ENCODE measurements at places on chromosomes 2 and 18. TPM values are rescaled to one million over a fixed set of nuclear protein-coding genes. Genes with fewer than 3 reads are reported as not detected.

DNA sequence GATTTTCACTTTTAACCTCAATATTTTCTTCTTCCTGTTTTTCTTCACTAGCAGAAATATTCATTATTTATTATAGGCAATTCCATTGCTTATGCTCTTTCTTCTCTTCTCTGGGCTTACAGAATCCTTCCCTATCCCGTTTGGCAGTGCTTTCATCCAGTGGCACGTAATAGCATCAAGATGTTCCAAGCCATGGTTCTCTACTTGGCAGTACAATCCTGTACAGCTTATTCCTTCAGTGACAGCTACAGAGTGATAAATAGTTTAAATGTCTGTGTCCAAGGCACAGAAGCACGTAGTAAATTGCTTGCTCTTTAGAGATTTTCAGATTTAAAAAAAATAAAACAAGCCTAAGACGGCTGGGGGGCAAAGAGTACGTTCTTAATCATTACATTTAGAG is 1964.3 kb downstream of the SUCLG1 start:
- DNase-seq = no peak
- no peaks in the 10 kb centered on the region for H3K4me1 ChIP-seq
- no peaks in the 10 kb centered on the region for H3K27me3 ChIP-seq
- H3K27ac ChIP-seq = no peak overlapping the region
- no peak overlapping the region for H3K4me3 ChIP-seq

GRCh38 chr2:241473399-241473798 is 35.0 kb downstream of the STK25 start:
- DNase-seq = no peak
- no peaks in the 10 kb centered on the region for H3K4me1 ChIP-seq
- H3K4me3 ChIP-seq = no peak overlapping the region
- H3K27ac ChIP-seq = no peak overlapping the region
- H3K27me3 ChIP-seq = no peaks in the 10 kb centered on the region

DNA sequence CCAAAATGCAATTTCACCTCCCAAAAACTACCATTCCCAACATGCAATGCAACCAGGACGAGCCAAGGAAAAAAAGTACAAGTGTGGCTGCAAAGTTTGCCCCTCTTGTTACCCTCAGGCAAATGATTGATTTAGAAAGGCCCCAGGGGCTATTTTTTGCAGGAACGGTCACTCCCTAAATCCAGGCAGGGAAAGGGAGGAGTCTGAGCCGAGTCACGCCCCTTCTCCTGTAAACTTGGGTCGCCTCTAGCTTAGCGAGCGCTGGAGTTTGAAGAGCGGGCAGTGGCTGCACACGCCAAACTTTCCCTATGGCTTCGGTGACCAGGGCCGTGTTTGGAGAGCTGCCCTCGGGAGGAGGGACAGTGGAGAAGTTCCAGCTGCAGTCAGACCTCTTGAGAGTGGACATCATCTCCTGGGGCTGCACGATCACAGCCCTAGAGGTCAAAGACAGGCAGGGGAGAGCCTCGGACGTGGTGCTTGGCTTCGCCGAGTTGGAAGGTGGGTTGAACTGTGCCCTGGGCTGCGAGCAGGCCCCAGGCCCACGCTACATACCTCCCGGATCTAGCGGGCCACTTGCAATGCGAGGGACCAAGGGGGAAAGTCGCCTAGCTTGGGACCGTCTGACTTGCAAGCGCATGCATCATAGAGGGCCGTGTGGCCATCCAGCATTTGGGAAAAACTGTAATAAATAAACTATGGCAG is at the start of gene GALM:
GALM (plus strand) TSS at position 261 of the 702 bp plus-strand sequence; CDS start at position 309, 48 bp downstream.
- H3K36me3 ChIP-seq = no peaks in the 10 kb centered on the region
- H3K4me1 ChIP-seq = peaks cover 9% of the 10 kb centered on the region
- no peaks in the 10 kb centered on the region for H3K27me3 ChIP-seq
- DNase-seq = peak; percentile 97

DNA sequence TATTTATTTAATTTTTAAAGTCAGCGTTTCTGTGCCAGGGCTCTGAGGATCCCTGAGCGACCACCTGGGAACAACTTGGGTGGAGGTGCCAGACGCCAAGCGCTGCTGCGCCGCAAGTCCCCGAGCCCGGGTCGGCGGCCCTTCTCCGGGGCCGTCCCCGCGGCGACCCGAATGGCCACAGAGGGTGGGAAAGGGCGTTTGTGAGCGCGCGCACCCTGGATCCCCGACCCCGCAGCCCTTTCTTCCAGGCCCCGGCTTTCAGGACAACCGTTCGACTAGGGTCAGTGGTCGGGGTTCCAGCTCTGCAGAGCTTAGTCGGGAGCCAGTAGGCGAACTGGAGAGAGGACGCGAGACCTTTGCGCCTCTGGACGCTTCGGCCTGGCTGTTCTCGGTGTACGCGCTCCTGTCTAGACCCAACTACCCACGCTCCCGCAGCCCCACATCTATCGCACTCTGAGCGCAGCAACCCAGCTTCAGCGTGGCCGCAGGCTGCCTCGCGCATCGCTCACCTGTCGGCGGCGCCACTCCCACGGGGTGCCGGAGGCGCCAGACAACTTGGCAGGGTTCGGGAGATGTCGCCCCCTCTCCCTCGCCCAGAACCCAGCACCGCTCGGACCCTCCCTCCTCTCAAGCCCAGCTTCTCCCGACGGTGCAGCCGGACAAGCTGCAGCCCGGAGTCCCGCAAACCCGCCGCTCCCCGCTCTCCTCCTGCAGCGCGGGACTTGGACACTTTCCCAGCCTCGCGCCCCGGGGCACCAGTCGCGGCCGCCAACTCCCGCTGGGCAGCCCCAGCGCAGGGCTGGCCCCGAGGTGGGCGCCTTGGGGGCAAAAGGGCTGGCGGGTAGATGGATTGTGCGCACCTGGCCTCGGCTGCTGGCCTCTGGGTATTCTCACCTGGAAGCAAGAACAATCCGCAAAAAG is 758 bp downstream of the LYPD1 start:
- peak overlapping the region; percentile 50 for H3K4me3 ChIP-seq
- peaks cover 38% of the 10 kb centered on the region for H3K4me1 ChIP-seq
- no peaks in the 10 kb centered on the region for H3K36me3 ChIP-seq

DNA sequence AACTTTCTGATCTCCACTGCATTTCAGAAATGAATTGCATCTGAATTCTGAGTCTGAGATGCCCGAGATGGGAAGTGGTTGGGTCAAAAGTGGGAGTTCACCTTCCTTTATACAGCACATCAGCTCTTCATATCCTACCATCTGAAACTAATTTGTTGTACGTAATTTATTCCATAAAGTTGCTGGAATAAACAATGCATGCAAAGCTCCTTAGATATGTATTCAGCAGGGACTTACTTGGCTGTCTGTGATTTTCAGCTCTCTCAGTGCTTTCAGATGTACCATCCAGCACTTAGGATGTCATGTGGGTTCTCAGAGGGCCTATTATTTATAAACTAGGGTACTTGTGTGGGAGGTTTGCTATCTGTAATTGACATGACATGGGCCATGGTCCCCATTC is 46.9 kb upstream of the EFEMP1 start:
- H3K27ac ChIP-seq = no peak overlapping the region
- H3K4me3 ChIP-seq = no peak overlapping the region
- H3K36me3 ChIP-seq = no peaks in the 10 kb centered on the region
- H3K27me3 ChIP-seq = no peaks in the 10 kb centered on the region
- DNase-seq = no peak
- peaks cover 7% of the 10 kb centered on the region for H3K4me1 ChIP-seq

GRCh38 chr2:86025229-86025820 is 80.4 kb downstream of the POLR1A start:
- H3K27ac ChIP-seq = no peak overlapping the region
- peaks cover 65% of the 10 kb centered on the region for H3K36me3 ChIP-seq
- no peaks in the 10 kb centered on the region for H3K27me3 ChIP-seq
- H3K4me1 ChIP-seq = peaks cover 7% of the 10 kb centered on the region
- H3K4me3 ChIP-seq = no peak overlapping the region

DNA sequence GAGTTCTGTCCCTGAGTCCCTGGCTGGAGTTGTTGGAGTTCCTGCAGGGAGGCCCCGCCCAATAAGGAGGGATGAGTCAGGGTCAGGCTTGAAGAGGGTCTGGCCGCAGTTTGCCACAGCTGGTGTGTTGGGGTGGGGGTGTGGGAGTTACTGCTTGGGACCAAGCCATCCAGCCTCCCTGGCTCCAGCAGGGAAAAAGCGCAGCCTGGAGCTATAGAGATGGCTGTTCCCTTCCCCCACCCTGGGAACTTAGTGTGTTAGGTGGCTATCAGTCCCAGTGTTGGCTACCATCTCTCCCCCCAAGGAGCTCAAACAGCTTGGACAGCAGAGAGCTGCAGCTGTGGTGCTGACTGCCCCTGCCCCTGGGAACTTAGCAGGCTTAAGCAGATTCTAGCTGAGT is 13.2 kb upstream of the TANK start:
- H3K4me3 ChIP-seq = no peak overlapping the region
- DNase-seq = no peak

GRCh38 chr2:67930156-67930555 is 132.6 kb downstream of the C1D start:
- H3K27ac ChIP-seq = no peak overlapping the region
- H3K36me3 ChIP-seq = no peaks in the 10 kb centered on the region
- H3K4me1 ChIP-seq = no peaks in the 10 kb centered on the region

DNA sequence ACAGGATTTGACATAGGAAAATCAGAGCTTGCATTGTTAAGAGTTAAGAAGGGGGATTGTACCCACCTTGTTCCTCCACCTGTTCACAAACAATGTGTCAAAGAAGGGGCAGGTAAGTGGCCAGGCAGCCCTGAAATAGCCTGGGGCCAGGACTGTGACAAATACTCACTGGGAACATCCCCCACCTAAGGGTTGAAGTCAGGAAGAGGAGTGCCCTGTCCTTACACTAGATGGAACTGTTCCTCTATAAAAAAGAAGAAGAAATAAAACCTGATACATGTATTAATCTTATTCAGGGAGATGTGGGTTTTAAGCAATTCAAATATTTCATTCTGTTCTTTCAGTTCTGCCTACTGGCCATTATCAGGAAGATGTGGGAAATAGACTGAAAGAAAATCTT is 41.9 kb downstream of the TACR1 start:
- H3K4me1 ChIP-seq = no peaks in the 10 kb centered on the region
- no peaks in the 10 kb centered on the region for H3K27me3 ChIP-seq
- no peak overlapping the region for H3K27ac ChIP-seq
- H3K4me3 ChIP-seq = no peak overlapping the region

Gene ERLEC1
- 225 TPM for total RNA-seq

DNA sequence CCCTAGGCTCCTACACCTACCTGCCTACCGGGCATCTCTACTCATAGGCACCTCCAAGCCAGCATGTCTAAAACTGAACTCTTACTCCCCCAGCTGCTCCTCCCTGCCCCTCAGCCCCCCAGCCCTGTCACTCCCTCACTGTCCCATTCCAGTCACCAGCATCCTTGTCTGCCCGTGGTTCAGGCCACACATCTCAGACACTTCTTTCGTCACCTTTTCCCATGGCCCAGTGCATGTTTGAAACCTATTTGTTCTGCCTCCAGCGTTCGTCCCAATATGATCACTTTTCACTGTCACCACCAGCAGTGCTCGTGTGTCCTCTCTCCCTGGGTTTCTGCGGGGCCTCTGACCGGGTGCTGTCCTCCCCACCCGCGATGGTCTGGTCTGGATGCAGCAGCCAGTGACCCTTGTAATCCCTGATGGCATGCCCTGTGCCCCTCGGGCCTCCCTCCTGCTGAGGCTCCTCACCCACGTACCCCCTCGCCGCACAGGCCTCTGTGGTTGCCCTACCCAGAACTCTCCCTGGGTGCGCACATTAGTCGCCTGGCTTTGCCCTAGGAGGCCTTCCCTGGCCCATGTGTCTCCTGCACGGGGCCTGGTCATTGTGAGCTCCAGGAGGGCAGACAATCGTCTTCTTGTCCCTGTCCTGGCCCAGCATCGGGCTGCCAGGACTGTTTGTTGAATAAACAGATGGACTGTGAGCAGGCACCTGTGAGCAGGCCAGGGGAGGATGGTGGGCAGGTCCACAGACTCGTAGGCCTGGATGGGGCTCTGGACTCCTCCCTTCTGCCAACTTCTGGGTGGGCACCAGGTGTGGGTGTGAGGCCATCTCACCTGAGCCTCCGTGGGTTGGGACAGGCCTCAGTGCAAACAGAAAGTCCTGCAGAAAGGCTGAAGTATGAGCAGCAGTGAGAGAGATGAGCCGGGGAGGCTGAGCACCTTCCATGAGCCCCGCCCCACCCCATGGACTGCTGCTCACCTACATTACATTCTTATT is 15.5 kb downstream of the LDLRAD4 start:
- no peaks in the 10 kb centered on the region for H3K4me1 ChIP-seq
- no peak overlapping the region for H3K4me3 ChIP-seq
- H3K27ac ChIP-seq = no peak overlapping the region
- H3K36me3 ChIP-seq = no peaks in the 10 kb centered on the region
- no peak for DNase-seq

DNA sequence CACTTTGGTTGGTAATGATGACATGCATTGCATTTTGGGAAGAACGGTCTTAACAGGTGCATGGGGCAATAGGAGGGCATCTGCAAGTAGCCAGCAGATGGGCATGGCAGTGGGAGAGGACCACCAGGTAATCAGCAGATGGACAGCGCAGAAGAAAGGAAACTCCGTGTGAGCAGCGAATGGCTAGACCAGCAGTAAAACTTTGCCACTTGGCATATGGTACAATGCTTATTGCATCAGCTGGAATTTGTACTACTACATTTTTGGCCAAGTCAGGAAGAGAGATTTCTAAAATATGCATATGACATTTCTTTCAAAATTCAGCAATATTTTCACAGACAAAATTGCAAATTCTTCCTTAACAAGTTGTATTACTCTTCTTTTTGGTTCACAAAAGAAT is 768.5 kb downstream of the LRP1B start:
- H3K4me3 ChIP-seq = no peak overlapping the region
- H3K27me3 ChIP-seq = no peaks in the 10 kb centered on the region
- no peak overlapping the region for H3K27ac ChIP-seq
- H3K36me3 ChIP-seq = no peaks in the 10 kb centered on the region
- no peaks in the 10 kb centered on the region for H3K4me1 ChIP-seq
- DNase-seq = no peak

DNA sequence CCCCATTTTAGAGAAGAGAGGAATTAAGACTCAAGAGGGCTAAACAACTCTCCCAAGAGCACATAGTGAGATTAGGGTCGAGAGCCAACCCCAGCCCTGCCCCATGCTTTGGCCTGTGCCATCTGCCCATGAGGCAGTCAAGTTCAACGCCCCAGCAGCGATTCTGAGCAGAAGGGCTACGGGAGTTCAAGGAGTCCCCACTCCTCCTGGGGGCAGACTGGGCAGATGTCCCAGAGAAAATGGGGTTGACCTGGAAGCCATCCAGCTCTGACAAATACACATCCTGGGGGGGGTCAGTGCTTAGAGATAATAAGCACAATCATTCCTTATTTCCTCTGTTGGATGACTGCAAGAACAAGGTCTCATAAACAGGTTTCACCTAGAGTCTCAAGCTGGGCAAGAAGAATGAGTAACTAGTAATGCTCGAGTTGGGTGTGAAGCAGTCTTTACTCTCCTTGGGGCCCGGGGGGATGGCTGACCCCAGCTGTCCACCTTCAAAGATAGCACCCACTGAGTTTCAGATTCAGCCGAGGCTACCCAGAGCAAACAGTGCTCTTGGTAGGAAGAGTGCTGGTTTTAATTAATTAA is 716.4 kb downstream of the RNF144A start:
- H3K27ac ChIP-seq = no peak overlapping the region
- no peaks in the 10 kb centered on the region for H3K36me3 ChIP-seq
- H3K27me3 ChIP-seq = no peaks in the 10 kb centered on the region
- H3K4me1 ChIP-seq = no peaks in the 10 kb centered on the region
- DNase-seq = peak; percentile 19

Data from stomach (tissue), 19 donors.